ENCODE measurements at places on chromosomes 4 and X. TPM values are rescaled to one million over a fixed set of nuclear protein-coding genes. Genes with fewer than 3 reads are reported as not detected.

- DNase-seq, result peak; percentile 71
These were observed 915 bp upstream of the RAB33B start for GRCh38 chr4:139453041-139453370.

DNA sequence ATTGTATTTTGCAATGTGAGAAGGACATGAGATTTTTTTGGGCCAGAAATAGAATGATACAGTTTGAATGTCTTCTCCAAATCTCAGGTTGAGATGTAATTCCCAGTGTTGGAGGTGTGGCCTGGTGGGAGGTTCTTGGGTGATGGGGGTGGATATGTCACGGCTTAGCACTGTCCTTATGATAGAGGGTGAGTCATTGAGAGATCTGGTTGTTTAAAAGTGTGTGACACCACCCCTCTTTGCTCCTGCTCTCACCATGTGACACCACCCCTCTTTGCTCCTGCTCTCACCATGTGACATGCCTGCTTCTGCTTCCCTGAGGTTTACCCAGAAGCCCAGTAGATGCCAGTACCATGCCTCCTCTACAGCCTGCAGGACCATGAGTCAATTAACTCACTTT lies 1226.9 kb downstream of the PCDH7 start:
- no peak for DNase-seq

NSUN7 gene
- total RNA-seq, result 4.6 TPM

- DNase-seq, result no peak
These were observed 42.4 kb downstream of the MSX1 start for GRCh38 chr4:4901877-4902276.

ZRSR2 gene
- total RNA-seq, result 3.1 TPM

GRIA2 gene
- not detected for total RNA-seq

GRCh38 chrX:107355533-107355932 lies 93.9 kb upstream of the FRMPD3 start:
- no peak for DNase-seq

DNA sequence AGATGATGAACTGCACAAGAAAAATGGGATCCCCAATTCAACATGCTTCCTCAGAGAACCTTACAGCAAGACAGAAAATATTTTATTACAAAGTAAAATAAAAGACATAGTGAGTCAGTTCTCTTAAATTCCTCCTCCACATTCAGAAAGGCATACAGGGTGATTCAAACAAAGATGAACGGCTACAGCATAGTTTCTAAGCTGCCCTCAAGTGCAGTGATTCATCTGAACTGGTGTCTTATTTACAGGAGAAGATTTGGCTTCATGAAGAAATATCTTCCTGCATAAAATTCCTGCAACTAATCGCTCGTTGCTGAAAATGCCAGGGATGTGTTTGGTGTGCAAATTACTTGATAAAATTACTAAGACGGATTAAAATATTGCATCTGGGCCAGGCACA lies 103.6 kb downstream of the PRKX start:
- no peak for DNase-seq

CDX4 gene
- not detected for total RNA-seq

- DNase-seq, result no peak
These were observed 814 bp upstream of the MMAA start for GRCh38 chr4:145618210-145618931.

- DNase-seq, result no peak
These were observed 5.8 kb downstream of the SRPX start for GRCh38 chrX:38214551-38215531.

GRCh38 chr4:78634011-78634664 lies 82.6 kb downstream of the ANXA3 start:
- DNase-seq, result no peak

DNA sequence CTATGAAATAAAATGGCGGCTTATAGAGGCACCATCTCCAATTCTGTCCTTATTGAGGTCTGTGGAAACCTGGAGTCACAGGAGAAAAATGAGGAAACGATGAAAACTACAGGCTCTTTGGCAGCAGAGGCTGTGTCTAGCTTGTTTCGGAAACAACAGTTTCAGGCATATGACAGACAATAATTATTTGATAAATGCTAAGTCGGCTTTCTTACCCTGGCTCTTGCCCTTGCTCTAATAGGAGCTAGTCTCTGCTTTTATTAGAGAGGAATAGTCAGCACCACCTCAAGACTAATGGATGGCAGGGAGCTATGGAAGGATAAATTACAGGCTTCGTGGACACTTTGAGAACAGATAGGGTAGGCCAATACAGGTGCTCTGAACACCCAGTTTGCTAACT lies 24.3 kb downstream of the HADH start:
- DNase-seq, result no peak

DNA sequence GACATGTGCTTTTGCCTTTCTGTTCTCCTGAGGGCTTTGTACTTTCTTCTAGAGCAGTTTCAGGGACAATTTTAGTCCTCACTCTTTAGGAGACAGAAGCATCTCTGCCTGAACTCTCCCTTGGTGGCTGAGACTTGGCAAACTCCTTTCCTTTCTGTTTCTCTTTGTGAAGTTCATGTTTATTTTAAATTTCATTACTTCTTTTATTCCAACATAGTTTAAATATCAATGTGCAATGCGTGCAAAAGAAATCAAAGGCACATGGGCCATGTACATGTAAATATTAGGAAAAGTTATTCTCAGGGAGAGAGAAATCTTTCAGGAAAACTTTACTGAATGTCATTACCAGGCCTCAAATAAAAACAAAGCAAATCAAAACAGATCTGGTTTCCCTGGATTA lies 177.6 kb downstream of the RNF150 start:
- no peak for DNase-seq

DNA sequence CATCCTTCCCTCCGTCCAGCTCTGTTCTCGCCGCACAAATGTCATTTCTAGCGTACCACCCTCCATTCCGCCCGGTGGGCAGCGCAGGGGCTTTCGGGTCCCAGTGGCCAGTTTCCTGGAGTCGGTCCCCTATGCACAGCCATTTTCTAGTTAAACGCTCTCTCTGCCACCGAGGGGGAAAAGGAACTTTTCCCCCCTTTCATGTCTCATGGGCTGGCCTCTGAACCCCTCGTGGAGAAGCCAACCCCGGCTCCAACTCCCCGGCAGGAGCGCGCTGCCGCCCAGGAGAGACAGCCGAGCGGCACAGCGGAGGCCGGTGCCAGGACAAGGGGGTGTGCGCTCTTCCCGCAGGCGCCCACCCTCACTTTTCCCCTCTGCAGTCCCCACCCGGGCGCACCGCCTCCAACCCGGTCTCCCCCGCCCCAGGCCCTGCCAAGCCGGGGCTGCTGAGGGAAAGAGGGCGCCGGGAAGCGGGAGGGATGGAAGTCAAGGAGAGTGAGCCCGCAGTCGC lies 662 bp downstream of the APBB2 start:
- no peak for DNase-seq

DNA sequence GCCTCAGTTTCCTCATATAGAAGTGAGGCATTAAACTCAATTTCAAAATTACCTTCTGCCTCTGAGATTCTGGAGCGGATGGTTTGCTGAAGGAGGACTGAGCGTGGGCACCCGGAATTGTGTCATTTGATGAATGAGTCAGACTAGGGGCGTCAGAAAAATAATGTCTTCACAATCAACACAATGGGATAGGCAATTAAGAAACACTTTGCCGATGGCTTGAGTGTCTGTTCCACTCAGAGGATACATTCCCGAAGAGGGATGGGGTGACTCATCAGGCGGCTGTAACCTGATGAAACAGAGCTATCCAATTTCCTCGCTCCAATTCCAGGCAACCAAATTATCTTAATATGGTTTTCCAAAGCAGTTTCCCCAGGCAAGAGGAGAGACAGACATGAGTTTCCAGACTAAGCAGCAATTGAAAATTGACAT lies 1.2 kb upstream of the CHRNA9 start:
- no peak for DNase-seq

FATE1 gene
- total RNA-seq, result not detected

GRCh38 chrX:109774706-109775105 lies 41.6 kb upstream of the ACSL4 start:
- DNase-seq, result peak; percentile 40

- no peak for DNase-seq
These were observed 4.0 kb downstream of the LAP3 start for GRCh38 chr4:17580969-17581368.

DNA sequence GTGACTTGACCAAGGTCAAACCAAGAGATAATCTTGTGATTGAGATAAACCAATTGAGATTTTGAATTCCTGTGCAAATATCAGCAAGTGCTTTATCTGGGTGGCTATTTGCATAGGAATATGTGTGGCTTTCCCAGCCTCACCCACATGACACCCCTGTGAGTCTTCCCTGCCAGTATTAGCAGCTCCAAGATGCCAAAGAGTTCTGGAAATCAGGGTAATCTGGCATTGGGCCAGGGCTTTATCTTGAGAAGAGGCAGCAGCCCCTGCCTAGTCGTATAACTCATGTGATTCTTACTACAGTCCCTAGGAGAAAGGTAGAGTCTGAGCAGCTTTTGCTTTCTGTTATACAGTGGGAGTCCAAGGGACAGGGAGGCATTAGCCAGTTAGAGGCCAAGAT lies 87.7 kb downstream of the RLIM start:
- DNase-seq, result no peak

TDO2 gene
- not detected for total RNA-seq

- DNase-seq, result no peak
These were observed 16.4 kb downstream of the PLP1 start for GRCh38 chrX:103792916-103793544.

RASL11B gene
- total RNA-seq, result 3.6 TPM

DNA sequence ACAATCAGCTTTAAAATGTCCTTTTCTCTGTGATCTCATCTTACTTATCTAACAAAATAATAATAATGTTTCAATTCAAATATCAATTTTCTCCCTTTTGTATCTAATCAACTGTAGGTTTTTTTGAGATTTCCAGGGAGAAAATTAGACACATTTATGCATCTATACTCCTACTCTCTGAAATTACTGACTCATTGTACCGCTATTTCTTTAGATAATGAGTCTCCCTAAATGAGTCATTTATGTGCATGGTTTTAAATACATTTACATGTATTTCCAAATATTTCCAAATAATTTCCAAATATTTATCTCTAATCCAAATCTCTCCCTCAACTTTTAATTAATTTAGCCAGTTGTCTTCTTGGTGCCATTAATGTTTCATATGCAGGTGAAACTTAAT lies 621.0 kb downstream of the TECRL start:
- DNase-seq, result no peak

SMIM10 gene
- total RNA-seq, result 5.5 TPM

- DNase-seq, result no peak
These were observed 480.8 kb upstream of the TECRL start for GRCh38 chr4:64889906-64890610.

GRCh38 chrX:68343551-68343950 lies 89.7 kb downstream of the OPHN1 start:
- no peak for DNase-seq

- DNase-seq, result no peak
These were observed 33.1 kb downstream of the OSTC start for GRCh38 chr4:108683479-108683878.

DNA sequence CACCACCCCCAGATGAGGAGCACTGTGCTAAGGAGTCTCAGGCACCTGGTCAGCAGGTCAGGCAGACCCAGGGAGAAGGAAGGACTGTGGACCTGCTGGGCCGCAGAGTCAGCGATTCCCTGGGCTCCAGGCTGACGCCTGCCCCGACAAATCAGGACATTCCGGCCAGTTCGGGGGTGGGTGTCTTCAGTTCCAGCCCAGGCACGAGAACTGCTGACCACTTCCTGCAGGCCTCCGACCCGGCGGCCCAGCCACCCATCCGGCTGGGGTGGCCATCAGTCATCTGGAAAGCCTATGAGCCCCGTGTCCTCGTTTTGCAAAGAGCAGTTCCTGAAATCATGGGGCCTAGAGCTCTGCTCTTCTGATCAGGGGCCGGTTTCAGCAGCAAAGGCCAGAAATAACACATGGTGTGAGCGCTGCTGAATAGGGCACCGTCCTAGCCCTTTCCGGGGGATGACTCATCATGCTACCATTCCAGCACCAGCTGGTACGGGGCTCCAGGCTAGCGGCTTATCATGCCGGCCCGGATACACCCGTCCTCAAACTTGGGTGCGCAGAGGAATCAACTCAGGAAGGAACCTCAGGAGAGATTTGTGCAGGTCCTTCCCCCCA lies 7.8 kb upstream of the SH3TC1 start:
- DNase-seq, result no peak

- no peak for DNase-seq
These were observed 152.3 kb downstream of the AASDH start for GRCh38 chr4:56235011-56235410.

- DNase-seq, result no peak
These were observed 60.9 kb upstream of the PRPS1 start for GRCh38 chrX:107567370-107567769.

AGTR2 gene
- total RNA-seq, result not detected

PAGE2 gene
- not detected for total RNA-seq

GRCh38 chrX:135556055-135556454 lies 35.6 kb downstream of the INTS6L start:
- no peak for DNase-seq

DNA sequence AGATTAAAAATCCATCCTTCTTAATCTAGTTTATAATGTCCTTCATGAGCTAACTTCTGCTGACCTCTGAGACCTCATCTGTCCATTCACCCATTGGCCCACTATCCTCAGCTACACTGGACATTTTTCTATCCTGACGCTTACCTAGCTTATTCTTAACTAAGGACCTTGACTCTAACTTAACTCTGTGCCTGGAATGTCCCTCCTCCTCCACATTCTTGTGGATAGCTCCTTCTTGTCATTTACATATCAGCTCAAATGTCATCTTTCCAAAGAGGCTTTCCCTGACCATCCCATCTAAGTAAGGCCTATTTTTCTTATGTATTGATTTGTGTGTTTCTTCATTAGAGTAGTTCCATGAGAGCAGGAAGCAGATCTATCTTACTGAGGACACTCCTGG lies 54.7 kb downstream of the ATXN3L start:
- no peak for DNase-seq

GRCh38 chrX:19659929-19660328 lies 144.6 kb upstream of the MAP3K15 start:
- no peak for DNase-seq

GRCh38 chr4:127284236-127284635 lies 348.5 kb upstream of the INTU start:
- no peak for DNase-seq

MTNR1A gene
- total RNA-seq, result 0.36 TPM

- no peak for DNase-seq
These were observed 11.2 kb downstream of the MEPE start for GRCh38 chr4:87843936-87844335.

STK32B gene
- total RNA-seq, result 4.2 TPM

EREG gene
- 16.0 TPM for total RNA-seq

GRCh38 chrX:80984118-80984517 lies 174.4 kb upstream of the BRWD3 start:
- DNase-seq, result no peak

DNA sequence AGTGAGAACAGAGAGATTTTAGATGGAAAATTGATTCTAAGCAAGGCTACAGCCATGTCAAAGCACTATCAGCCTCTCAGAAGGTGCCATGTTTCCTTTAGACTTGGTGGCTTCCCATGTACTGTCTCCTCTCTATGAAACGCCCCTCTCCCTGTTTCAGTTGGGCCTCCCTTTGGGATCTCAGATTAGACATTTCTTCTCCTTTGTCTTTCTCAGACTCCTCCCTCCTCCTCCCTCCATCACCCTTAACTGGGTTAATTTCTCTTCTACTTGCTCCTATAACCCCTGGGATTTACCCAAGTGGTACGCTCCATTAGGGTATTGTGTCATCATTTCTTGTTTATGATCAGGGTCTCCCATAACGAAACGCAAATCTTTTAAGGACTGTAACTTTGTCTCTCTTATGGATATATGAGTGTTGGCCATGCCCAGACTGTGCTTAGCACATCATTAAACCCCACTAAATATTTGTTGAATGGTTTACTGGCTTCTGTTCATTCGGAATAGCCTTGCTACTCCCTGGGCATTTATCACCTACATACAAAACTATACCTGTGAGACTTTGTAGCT lies 106.8 kb downstream of the FAM9B start:
- no peak for DNase-seq

PNMA6F gene
- total RNA-seq, result not detected

GRCh38 chrX:85903692-85904471 lies 143.5 kb downstream of the CHM start:
- no peak for DNase-seq

Measured in epithelial cell of proximal tubule (primary cell).